ENCODE measurements at places on chromosomes 12 and 14.
A peak's percentile ranks its signal among the peaks of the same experiment; 100 is the strongest.

- no peak for DNase-seq
Measured at GRCh38 chr14:64053694-64054669, 201.2 kb downstream of the SYNE2 start.

- DNase-seq: no peak
Measured at GRCh38 chr12:112850383-112850782, 56.4 kb upstream of the OAS1 start.

- DNase-seq: no peak
Measured at GRCh38 chr12:120394483-120395367, 25.8 kb upstream of the MSI1 start.

DNA sequence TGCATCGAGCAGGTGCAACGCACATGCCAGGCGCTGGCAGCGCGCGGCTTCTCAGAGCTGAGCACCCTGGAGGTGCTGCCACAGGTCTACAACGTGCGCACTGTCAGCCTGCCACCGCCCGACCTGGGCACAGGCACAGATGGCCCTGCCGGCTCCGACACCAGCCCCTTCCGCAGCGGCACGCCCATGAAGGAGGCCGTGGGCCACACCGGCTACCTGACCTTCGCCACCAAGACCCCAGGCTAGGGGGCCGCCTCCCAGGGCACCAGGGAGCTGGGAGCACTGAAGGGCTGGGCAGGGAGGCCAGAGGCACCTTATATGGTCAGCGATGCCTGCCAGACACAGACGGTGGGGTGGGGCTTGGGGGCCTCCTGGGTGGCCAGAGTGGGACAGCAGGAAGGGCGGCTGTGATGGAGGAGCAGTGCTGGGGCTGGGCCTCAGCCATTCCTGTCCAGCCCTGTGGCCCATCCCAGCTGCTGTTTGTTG lies 5.6 kb downstream of the TRMT61A start:
- DNase-seq: no peak

DNA sequence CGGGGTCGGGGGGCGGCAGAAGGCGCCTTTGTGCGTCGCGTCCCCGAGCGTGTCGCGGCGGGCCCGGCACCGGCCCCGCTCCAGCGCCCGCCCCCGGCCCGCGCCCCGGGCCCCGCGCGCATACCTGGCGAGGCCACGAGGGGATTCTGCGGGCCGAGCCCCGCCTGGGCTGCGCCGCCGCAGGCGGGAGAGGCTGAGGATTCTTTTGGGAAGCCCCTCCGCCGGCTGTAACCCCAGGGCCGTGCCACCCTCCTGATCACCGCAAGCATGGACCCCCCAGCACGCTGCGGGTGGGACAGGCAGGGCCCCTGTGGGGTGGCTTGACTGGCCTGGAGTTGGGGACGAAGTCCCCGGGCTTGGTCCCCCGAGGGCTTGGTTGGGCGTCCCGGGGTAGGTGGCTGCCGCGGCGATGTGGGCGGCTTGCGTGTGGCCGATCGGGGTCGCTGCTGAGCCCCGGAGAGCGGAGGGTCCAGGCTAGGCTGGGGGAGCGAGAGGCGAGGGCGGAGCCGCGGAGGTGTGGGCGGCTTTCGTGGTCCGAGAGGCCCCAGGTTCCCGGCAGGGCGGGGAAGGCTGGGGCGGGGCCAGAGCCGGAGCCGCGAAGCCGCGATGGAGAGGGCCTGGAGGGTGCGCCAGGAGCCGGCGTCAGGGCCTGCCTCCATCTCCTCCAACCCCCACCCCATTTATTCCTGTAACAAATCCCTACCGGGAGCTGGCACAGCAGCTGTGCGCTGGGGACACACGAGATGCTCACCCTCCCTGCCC lies 28.4 kb upstream of the GPR132 start:
- DNase-seq: peak; percentile 70

DNA sequence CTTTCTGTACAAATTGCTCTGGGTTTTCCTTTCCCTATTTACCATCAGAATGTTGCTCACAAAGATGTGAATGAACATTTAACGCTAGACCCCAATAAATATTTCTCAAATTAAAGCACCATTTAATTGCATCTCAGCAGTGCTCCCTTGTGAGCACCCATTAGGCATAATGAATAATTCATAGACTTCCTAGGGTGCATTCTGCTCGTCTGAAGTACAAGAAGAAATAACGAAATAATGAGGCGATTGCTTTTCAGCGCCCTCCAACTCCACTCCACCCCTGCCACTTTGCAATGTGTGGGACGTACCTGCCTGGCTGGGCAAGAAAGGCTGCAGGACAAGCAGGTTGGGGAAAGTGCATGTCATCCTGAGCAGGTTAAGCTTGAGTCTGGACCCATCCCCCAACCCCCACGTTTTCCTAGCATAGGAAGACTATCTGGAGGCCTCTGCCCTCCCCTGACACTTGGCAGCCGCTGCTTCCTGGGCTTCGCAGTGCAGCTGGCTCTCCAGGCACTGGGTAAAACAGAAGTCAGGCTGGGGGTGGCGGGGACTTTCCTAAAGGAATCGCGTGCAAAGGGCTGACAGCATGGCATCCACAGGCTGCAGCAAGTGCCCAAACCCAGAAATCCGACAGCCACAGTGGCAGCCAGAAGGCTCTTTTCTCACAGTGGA lies 253.7 kb downstream of the DUSP6 start:
- DNase-seq: peak; percentile 12

GRCh38 chr14:25048170-25049016 lies 1.6 kb downstream of the STXBP6 start:
- DNase-seq: peak; percentile 81

DNA sequence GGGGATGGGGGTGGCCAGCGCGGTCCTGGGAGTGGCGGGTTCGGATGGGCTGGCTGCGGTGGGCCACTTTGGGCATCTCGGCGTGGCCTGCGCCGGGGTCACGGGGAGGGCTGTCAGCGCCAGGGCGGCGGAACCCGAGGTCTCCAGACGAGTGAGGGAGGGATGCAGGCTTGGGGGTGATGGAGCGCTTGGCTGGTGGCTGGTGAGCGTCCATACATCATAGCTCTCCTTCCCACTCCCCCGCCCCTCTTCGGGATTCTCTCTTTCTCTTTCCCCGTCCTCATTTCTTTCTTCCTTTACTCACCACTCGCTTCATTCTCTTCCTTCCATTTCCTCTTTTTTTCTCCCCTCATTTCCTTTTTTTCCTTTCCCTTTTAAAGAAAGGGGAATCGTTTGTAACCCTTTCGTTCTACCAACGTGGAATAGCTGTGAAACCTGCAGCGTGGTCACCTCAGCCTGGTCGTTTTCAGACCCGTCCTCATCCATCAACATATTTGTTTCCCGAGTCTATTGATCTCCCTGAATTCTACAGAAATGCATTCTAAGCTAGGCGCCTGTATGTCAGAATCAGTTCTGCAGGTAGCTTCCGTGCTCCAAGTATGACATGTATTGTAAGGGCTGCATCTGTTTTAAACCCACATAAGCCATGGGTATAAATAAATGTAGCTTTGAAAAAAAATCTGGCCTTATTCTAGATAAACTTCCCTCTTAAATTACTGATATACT lies 260.3 kb upstream of the E2F7 start:
- DNase-seq: no peak

- DNase-seq: no peak
Measured at GRCh38 chr12:47574252-47575021, 131.4 kb downstream of the RPAP3 start.

DNA sequence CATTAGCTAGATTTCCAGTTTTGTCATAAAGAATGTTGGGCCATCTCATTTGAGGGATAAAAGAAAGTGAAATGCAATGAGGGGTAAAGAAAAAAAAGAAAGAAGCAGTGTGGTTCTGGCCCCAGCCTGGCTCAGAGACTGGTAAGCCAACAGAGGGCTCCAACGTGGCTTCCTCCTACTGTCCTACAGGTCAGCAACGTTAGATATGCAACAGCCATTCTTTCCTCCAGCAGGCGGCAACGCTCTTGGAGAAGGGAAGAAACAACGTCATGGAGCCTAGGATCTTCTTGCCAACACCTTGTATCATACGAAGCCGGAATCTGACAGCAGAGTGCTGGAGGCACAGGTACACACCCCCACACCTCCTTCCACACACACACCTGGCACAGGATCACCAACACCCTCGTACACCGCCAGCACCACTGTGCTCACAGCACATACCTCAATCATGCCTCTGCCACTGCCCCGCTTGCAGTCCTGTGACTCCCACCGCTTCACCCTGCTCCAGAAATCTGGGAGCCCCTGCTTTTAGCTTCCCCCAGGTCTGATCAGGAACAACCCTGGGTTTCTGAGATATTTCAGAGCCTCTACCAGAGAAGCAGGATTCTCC lies 102.8 kb downstream of the RPAP3 start:
- DNase-seq: no peak

- no peak for DNase-seq
Measured at GRCh38 chr12:7162691-7163114, 26.8 kb upstream of the PEX5 start.

DNA sequence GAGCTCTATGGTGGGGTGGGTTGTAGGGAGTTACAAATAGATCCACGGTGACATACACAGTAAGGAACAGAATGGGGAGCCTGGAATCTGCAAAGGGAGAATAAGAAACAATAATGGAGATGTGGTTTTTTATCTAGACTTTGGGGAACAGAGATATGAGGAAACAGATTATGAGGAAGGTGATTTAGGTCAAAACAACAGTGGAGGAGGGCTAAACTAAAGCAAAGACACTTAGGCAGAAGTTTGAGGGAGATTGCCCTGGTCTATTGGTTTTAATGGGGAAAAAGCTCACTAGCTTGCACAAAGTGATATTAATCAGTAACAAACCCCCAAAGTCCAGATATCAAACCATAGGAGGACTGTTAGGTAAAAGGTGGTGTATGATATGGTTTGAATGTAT lies 144.5 kb upstream of the DYRK2 start:
- DNase-seq: no peak

- no peak for DNase-seq
Measured at GRCh38 chr14:30638926-30639325, 16.8 kb downstream of the SCFD1 start.

DNA sequence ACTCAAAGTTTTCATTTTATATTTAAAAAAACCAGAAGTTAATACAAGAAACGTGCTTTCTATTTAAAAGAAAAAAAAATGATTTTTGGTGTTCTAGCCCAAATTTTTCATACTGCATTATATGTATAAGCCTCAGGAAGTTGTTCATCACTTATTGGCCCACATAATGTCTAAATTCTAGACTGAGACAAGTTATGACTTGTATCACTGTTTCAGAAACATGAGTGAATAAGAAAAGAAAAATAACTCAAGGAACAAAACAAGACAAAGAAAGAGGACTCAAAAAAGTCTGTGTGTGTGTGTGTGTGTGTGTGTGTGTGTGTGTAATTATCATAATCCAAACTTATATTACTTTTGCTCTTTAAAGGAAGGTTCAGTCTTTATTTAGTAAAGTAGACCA lies 929.8 kb downstream of the GALC start:
- no peak for DNase-seq

GRCh38 chr14:32565256-32565655 lies 236.2 kb downstream of the AKAP6 start:
- no peak for DNase-seq

- DNase-seq: no peak
Measured at GRCh38 chr12:24393071-24393470, 443.6 kb upstream of the SOX5 start.

DNA sequence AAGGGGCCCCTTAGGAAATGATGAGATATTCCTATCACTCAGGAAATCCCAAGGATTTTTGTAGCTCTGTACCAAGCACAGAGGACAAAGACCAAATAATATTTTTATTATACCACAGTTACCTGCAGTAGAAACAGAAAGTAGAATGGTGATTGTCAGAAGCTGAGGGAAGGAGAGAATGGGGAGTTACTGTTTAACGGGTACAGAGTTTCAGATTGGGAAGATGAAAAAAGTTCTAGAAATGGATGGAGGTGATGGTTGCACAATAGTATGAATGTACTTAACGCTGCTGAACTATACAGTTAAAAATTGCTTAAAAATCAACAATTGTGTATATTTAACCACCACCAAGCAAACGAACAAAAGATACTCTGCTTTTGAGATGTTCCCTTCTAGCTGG lies 24.1 kb downstream of the FLVCR2 start:
- no peak for DNase-seq

Measured in astrocyte (in vitro differentiated cells and primary cell).